ENCODE measurements at places on chromosomes 2 and 18.

DNA sequence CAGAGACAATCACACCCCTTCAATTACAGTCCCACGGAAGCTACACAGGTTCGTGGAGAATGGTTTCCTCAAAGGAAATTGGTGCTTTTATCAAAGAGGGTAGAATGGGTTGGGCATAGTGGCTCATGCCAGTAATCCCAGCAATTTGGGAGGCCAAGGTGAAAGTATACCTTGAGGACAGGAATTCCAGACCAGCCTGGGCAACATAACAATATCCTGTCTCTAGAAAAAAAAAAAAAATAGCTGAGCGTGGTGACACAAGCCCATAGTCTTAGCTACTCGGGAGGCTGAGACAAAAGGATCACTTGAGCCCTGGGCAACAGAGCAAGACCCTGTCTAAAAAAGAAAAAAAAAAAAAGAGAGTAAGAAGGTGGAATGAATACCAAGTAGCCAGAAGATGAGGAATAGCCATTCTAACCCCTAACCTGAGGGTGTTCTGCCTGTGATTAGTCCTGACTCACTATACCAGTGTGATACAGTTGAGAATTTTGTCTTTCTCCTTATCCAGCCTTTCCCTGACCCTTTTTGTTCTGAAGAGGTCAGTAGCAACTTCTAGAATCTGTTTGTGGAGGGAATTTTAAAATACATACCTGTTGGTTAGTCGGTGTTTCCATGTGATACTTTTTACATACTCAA lies 283.2 kb downstream of the MREG start:
- no peak for DNase-seq

- DNase-seq: no peak
These were observed 44.5 kb upstream of the SEMA4C start for GRCh38 chr2:96914332-96914731.

DNA sequence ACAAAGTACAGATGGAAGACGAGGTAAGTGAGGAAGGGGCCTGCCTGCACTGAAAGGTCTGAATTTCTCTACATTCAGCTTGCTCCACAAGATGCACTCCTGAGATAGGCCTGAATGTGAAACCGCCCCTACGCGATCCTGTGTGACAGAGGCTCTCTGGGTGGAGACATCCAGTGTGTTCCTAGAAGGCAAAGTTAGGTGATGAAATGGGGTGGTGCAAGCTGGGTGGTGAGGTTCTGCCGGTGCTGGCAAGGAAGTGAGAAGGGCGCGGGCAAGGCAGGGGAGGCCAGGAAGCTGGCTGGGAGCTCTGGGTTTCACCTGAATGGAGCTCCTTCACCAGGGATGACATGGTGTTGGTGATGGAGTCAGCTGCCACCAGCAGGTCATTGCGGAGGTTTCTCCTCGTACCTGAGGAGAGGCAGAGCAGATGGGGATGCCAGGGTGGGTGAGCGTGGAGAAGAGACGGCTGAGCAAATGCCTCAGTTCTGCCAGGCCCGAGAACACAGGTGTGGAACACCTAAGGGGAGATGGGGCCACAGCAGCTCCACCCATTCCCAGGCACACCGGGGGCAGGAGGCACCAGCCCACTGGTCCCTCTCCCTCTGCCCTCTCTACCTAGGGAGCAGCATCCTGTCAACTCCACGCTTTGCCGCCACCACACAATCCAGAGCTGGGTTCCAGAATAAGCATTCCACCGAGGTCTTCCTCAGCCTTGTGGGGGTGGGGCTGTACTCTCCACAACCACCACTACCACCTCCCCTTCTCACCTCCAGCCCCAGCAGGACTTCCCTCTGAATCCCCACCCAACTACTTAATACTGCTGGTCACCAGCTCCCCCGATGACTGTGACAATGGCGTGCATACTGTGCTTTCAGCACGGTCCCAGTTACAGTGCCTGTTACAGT lies 45.5 kb upstream of the DNMT3A start:
- DNase-seq: no peak

DNA sequence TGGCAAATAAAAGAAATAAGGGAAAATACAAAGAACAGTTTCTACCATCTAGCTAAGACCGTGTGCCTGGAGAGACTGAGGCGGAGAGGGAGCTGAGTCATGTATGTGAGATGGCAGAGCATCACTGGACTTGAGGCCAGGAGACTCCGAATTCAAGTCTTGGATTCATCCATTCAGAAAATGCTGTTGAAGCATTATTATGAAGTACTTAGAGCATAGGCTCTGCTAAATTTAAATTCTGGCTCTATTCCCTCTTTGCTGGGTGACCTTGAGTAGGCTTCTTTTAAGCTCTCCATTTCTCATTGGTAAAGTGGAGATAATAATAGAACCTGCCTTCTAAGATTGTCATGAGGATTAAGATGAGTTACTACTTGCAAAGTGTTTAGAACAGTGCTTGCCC lies 34.7 kb downstream of the NPHP1 start:
- no peak for DNase-seq

- no peak for DNase-seq
These were observed 61.8 kb upstream of the GPR45 start for GRCh38 chr2:105179469-105180372.

DNA sequence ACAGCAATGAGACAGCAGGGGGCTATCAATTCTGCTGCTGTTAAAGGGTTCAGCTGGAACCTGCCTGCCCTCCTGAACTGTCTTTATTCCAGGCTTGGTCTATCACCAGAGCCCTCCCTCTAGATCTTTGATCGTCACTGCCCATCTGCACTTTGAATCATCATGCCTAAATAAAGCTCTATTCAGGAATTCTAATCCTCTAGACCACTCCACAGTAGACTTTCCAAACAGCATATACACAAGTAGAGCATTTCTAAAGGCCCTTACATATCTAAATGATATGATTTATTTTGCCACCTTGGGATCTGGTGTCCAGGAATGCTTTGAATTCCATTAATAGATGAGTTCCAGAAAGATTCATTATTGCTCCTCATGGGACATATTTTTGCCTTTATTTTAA lies 542.1 kb upstream of the SYT4 start:
- DNase-seq: no peak
